Activated effector memory CD4-positive, alpha-beta T cell treated with Interleukin-2 at 50 U/mL for 16 hours (primary cell): ENCODE measurements at places on chromosomes 5 and 9.

- no peak for DNase-seq
Observed at GRCh38 chr5:87298692-87299362, 31.1 kb downstream of the RASA1 start.

DNA sequence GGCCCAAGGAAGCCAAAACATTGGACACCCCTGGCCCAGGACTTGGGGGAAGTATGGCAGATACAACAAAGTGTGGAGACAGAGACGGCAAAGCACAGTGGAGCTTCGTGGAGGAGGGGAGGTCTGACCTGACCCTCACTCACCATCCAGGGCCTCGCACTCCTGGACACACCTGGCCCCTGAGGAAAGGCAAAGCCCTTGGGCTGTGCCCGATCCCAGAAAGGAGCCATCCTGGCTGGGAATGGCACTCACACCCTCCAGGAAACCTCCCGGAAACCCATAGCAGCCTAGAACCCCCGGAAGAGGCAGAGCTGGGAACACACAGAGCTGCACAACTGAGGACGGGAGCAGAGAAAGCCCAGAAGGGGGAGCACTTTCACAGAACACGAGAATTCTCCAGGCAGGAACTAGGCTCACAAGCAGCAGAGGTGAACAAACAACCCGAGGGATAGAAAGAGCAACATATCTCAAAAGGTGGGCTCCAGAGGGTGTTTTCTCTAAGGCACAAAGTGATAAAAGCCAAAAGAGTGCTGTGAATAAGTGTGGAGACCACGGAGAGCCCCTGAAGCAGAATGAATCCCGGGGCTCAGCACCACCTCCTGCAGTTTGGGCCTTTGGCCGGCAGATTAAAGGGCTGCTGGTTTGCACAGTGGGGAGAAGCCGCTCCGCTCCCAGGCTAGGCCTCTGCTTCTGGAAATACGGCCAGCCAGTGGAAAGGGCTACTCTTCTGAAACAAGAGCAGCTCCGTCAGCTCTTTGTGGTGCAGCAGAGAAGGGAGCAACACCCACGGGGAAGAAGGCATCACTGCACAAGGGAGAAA is 108.2 kb downstream of the UBE2R2 start:
- no peak for DNase-seq

DNA sequence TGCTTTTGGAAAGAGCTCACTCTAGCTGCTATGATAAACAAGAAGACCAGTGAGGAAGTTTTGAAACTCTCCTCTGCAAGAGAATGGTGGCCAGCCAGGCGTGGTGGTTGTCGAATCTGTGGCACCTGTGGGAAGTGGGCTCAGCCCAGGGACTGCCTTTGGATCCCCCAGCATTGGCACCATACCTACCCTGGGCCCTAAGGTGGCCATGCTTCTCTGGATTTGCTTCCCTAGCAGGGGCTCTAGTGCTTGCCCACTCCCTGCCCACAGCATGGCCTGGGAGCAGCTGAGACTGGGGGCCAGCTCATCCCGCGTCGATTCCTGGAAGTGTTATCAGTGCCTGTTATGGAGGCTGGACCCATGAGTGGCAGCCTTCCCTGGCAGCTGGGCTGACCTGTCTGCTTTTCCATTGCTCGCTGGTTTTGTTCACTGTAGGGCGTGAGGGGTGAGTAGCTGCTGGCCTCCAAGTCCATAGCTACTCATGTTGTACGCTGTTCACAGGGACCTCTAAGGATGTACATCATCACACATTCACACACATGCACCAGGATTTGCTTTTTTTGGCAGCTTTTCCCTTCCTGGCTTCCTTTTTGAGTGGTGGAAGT is 2.3 kb downstream of the SLC22A4 start:
- DNase-seq, result no peak

DNA sequence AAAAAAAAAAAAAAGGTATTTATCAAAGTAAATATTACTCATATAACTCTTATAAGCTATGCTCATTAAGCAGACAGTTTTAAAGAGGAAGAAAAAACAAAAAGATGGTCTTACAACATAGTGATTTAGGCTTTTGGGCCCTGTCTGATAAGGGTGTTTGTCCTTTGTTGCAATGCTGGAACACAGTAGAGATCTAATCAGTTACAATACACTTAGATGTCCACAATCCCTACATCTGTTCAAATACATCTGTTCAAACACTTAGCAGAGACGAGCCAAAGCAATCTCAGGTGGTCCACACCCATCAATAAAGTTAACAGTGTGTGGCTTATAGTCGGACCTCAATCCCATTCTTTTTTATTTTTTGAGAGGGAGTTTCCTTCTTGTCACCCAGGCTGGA is 11.0 kb downstream of the PRXL2C start:
- DNase-seq, result no peak

DNA sequence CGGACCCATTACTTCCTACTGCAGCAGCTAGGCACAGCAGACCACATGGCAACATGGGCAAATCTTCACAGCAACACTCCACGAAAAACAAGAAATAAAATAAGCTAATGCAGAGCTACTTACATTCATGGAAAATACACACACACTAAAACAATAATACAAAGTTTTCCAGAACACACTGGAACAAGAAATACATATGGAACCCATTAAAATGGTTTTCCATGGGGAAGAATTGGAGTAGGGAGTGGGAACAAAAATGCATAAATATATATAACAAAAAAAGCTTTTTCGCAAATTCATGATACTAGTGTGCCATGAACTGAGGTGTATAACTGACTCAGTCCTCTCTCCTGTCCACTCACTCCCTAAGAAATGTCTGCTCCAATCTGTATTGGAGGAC is 8.3 kb downstream of the ADAMTS12 start:
- DNase-seq, result no peak

DNA sequence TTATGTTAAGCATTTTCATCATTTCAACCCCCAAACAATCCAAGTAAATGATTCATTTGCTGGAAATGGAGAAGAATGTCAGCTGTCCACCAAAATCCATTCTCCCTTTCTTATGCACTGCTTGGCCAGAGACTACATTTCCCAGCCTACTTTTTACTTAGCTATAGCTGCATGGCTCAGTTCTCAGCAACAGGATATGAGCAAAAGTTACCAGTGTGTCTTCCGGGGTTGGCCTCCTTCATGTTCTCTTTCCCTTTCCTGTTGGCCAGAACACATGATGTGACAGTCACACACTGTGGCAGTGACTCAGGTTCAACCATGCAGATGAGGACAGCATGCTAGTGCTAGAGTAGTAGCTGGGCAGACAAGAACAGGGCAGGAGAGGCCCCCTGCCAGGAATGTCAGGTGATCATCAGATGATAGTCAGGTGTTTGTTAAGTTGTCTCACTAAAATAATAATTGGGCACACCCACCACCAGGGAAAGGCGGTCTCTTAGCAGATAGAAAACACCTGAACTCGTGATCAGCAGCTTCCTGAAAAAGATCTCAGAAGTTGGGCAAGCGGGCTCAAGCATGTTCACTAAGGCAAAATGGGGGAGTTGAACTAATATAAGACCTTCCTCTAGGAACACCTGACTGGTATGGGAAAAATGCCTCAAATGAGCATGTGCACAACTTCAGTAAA is 12.2 kb downstream of the GPR150 start:
- DNase-seq, result peak; percentile 62

- no peak for DNase-seq
Observed at GRCh38 chr9:34508463-34508862, 14.3 kb downstream of the ENHO start.

DNA sequence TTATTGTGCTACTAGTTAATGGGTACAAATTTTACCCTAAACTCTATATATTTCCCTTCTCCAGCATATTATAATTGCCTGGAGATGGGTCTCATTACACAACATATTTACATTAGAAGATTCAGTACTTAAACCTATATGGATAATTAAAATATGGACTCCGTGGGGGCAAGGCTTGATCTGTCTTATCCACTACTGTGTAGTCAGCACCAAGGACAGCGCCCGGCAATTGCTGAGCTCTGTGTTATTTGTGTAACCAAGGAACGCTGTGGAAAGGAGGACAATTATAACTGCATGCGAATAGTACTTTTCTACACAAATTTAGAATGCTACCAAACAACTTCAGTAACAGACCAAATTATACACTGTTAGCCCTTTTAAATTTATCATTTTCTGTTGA is 77.7 kb downstream of the DNAH5 start:
- no peak for DNase-seq

- no peak for DNase-seq
Observed at GRCh38 chr5:168059131-168059530, 232.3 kb upstream of the WWC1 start.

DNA sequence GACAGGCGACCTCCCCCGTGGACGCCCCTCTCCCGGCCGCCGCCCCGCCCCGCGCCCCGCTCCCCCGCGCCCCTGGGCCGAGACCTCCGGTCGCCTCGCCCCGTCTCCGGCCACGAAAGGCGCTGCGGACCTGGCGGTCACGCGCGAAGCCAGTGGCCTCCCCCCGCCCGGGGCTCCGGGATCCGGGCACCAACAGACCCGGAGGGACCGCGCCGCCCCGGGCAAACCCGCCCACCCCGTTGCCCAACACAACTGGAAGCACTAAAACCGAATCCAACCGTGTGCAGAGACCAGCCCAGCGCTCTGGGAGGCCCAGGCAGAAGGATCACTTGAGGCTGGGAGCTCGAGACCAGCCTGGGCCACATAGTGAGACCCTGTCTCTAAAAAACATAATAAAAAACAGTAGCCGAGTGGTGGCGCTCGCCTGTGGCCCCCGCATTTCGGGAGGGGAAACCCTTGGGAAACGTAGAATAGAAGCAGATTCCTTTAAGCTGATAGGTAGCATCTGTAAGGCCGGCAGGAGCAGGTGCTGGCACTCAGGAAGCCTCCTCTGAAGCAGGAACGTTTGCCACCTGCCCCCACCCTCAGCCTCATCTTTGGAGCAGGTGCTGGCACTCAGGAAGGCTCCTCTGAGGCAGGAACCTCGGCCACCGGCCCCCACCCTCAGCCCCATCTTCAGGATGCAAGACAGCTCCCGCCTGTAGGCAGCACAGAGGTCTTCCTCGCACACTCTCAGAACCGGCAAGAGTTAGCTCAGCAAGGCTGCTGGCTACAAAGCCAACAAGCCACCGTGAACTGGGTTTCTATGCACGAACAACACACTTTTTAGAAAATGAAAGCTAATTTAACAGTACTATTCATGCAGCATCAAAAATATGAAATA is 4.6 kb upstream of the SLC9A3 start:
- DNase-seq, result no peak

GRCh38 chr9:128847803-128848202 is 18.2 kb upstream of the SPOUT1 start:
- DNase-seq, result no peak

- DNase-seq, result peak; percentile 78
Observed at GRCh38 chr5:35924950-35925722, 13.3 kb downstream of the CAPSL start.

- DNase-seq, result no peak
Observed at GRCh38 chr5:20420991-20421595, 433.1 kb upstream of the CDH18 start.

- DNase-seq, result no peak
Observed at GRCh38 chr9:93209097-93209496, 25.2 kb downstream of the WNK2 start.

DNA sequence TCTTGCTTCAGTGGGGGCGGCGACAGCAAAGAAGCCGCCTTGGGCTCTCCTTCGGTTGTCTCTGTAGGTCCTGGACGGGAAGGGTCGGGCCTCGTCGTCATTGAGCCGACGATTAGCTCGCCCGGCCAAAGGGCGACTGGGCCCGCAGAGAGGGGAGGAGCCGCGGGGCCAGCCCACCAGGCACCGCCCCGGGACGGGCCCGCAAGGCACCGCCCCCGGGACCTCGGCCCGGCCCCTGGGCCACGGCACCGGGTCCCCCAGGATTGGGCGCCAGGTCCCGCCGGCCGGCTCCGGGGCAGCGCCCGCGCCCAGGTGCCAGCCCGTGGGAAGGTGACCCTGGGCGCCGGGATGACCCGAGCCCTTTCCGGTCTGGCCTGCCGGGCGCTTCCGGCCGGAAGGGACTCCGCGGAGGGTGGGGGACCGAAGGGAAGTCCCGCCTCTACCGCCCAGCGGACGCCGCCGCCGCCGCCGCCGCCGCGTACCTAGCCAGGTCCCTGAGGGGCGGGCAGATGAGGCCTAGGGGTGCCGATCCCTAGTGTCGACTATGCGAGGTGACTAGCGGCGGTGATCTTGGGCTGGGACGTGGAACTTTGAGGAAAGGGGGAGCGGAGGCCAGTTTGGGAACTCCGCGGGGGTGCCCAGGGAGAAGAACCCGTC is at the start of the genes GBA2 and RGP1:
TSS of gene GBA2 (minus strand) at position 371 of the 657 bp plus-strand sequence. CDS start 524 bp downstream, outside the sequence.
TSS of gene RGP1 (plus strand) at position 430 of the 657 bp plus-strand sequence. CDS start 469 bp downstream, outside the sequence.
- peak; percentile 66 for DNase-seq

GRCh38 chr9:131465401-131465800 is 37.3 kb upstream of the POMT1 start:
- DNase-seq, result no peak

GRCh38 chr5:178403956-178404600 is 171.5 kb upstream of the PHYKPL start:
- no peak for DNase-seq

- no peak for DNase-seq
Observed at GRCh38 chr5:72871366-72872024, 55.0 kb downstream of the TNPO1 start.

- no peak for DNase-seq
Observed at GRCh38 chr9:4530375-4530774, 40.1 kb downstream of the SLC1A1 start.

DNA sequence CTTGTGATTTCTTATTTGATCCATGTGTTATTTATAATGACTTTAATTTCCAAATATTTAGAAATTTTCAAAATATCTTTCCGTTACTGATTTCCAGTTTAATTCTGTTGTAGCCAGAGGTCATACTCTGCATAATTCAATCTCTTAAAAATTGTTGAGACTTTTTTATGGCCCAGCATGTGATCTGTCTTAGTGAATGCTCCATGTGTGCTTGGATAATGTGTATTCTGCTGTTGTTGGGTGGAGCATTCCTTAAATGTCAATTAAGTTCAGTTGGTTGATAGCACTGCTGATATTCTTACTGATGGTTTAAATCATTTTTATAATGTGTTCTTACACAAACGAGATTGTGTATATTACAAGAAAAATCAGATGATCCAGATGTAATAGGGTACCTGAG is 180.8 kb downstream of the RGS3 start:
- no peak for DNase-seq

GRCh38 chr5:91190314-91190690 is 192.8 kb downstream of the ARRDC3 start:
- no peak for DNase-seq

DNA sequence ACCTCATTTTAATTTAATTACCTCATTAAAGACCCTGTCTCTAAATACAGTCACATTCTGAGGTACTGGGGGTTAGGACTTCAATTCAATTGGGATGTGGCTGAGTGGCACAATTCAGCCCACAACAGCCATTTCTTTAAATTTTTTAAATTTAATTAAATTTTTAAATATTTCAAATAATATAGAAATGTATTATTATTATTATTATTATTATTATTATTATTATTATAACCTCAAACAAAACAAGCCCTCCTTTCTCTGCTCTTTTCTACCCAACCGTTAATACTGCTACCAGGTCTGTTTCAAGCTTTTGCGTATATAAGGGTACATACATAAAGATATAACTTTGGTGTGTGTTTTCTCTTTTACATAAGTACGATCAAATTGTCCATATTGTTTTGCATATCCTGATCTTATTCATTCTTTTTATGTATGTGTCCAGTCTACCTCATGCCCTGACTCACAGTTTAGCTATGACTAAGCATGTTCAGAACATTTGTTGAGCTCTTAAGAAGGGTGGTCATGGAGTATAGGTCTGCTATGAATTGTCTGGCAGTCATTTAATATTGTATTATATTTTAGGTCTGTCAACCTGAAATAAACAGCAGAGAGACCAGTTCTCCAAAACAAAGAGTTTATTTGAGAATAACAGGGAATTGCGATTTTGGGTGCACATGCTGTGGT is 16.1 kb upstream of the RAB14 start:
- no peak for DNase-seq
